ENCODE measurements at places on chromosomes 16 and 17.

DNA sequence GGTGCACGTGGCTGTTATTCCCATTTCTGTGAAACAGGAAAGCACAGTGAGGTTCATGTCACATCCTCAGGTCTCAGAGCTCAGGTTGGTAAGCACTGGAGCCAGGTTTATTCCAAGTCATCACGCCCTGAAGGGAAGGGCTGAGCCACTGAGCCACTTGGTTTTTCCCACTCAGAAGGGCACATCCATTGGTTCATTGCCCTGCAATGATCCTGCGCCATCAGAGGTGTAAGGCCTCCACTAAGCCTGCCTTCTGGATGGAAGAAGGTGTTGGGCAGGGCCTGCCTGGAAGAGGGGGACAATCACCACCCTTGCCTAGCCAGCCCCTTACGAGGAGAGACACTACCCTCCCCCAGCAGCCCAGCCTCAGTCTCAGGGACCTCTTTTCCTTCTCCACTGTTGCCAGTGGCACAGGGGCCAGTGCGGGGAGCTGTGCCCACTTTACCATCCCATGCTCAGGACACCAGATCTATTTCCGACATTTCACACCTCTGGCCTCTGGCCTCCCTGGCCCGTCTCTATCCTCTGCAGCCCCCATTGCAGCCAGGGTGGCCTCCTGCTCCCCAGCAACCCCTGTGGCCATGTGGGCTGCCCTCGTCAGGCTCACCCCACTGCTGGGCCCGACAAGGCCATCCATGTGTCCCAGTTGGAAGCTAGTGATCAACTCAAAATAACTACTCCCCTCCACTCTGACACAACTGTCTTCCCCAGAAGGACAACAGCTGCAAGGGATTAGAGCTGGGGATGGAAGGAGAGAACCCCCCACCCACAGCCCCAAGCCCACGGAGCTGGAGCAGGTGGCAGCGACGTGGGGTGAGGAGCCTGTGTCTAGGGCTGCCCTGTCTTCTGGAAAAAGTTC lies 29.9 kb downstream of the CFAP20 start:
- DNase-seq = no peak

DNA sequence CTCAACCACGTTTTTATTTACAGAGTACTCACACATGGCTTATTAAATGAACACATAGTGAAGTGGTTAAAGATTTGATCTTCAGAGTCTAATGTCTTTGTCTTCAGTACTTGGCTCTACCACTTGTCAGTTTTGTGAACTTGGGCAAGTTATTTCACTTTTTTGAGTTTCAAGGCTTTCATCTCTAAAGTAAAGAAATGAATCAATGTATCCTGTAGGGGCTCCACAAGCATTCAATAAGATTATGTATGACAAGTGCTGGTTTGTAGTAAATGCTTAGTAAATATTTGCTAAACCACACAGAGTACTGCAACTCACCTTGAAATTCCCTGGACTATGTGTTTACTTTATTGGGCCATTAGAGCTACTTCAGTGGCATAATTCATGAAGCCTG lies 446.0 kb upstream of the GOT2 start:
- no peak for DNase-seq

DNA sequence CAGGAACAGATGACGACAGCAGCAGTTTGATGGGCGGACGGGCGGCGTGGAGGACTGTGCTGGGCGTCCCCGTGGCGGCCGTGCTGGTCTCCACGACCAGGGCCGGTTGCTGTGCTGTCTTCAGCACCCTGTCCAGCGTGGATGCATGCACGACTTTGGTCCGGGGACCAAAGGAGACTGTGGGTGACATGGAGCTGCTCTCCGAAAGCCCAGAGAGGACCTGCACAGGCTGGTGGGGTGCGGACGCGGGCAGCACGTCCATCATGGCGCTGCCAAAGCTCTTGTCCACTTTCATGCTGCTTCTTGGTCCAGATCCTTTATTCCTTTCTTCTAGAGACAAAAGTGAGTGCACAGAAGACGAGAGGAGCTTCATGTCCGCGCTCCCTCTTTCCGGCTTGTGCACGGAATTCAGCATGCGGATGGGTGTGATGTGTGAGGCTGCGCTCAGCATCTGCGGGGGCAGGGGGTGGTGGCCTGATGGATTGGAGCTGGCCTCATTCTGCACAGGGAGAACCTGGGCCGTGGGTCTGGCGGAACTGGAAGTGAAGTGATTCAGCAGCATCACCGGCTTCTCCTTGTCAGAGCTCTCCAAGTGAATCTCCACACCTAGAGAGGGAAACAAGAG lies 20.3 kb downstream of the MAP1LC3B start:
- no peak for DNase-seq

- DNase-seq = no peak
Measured at GRCh38 chr16:11734025-11734652, 8.5 kb downstream of the TXNDC11 start.

GRCh38 chr16:9090101-9090959 lies 1.1 kb upstream of the HAPSTR1 start:
- peak; percentile 68 for DNase-seq

GRCh38 chr17:901191-901950 lies 78.2 kb downstream of the NXN start:
- DNase-seq = peak; percentile 56

DNA sequence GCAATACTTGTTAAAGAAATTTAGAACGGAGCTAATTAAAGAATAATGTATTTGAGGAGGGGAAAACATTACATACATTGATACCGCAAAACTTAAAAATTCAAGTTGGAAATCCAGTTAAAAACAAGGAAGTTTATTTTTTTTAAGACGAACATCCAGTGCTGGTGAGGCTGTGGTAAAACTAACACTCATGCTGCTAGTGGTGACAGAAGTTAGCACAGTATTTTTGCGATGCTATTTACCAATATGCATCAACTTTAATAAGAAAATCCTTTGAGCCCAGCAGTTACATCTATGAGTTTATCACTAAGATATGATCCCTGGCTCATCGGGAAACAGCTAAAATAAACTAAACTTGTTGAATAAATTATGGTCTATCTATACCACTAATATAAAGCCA lies 31.7 kb downstream of the GSPT1 start:
- DNase-seq = no peak

- no peak for DNase-seq
Measured at GRCh38 chr16:5438591-5438990, 341.0 kb upstream of the EEF2KMT start.

DNA sequence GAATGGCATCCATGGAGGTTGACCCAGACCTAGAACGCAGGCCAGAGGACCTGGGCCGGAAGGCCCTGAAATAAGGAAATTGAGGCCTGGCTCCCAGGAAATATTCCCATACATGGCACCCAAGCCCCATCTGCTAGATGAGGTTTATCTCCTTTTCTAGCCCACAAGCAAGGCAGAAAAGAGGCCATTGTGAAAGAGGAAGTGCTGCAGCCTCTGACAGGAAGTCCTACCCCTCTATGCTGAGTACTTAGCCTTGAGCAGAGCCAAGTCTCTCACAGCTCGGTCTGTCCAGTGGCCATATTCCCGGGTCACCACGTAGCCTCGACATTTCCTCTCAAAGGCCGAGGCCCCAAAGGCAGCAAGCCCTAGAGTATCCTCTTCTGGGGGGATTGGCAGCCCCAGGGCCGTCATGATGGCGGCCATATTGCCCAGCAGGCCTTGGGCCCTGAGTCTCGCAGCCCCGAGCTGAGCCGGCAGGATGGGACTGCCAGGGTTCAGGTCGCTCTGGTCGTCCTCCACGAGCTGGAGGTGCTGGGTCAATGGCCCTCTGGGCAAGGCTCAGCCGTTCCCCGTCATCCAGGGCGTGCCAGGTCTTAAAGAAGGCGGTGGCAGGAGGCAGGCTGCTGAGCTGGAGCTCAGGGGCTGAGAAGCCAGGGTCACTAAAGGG lies 7.8 kb downstream of the CTF1 start:
- DNase-seq = no peak

DNA sequence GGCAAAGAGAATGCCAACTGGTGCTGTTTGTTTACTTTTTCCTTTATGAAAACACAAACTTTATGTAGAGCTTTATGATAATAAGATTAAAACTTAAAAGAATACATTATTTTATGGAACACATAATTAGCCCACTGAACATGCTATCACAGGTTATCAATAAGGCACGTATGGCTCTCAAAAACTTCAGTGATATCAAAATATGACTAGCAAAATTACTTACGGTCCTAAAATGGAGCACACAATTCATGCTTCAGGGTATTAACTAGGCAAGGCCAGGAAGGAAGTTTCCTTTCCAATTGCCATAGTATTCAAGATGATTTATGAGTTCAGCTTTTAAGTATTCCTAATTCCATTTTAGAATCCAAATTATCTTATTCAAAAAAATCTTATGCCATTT lies 3.6 kb downstream of the RNF43 start:
- no peak for DNase-seq

- DNase-seq = peak; percentile 84
Measured at GRCh38 chr17:77323413-77324171, 182.8 kb downstream of the SEC14L1 start.

- DNase-seq = no peak
Measured at GRCh38 chr17:32288615-32289014, 23.0 kb downstream of the RHBDL3 start.

DNA sequence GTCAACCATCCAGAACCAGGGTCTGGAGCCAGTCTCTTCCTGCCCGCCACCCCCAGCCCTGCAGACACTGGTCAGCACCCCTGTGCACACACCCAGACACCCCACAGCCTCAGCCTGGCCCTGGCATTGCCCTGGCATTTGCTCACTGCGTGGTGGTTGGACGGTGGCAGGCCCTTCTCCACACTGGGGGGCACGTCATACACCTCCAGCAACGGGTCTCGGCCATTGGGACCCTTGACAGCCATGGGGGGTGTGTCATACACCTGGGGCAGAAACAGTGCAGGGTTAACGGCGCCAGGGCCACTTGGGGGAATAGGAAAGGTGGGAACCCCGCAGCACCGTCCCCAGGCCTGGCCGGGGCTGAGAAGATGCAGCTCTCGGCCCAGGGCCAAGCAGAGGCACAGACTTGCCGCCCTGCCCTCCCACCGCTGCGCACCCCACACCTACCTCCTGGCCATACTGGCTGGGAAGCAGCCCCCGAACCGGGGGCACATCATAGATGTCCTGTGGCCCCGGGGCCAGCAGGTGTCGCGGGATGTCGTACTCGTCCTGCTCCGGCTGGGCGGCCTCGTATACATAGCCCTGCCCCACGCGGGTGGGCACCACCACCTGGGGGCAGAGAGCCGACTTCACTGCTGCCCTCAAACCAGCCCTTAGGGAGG lies 14.6 kb downstream of the BCAR1 start:
- DNase-seq = peak; percentile 46

DNA sequence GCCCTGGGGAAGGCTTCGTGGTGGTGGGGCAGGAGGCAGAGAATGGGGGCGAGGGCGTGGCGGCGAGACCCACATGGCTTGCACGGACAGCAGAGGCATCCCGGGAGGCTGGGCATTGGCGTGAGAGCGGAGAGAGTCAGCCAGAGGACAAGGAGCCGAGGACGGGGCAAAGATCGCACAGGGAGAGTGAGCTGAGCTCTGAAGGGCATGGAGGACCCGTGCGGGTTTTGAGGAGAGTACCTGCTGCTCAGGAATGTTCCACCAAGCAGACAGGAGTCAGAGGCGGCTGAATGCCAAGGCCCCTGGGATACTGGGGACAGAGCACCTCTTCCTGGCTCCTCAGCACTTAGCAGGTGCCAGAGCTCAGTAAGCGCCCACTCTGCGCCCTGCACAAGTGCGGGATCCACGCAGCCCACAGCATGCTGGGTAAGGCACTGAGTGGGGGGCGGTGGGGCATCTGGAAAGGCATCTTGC lies 47.8 kb downstream of the ARHGAP27 start:
- DNase-seq = no peak

DNA sequence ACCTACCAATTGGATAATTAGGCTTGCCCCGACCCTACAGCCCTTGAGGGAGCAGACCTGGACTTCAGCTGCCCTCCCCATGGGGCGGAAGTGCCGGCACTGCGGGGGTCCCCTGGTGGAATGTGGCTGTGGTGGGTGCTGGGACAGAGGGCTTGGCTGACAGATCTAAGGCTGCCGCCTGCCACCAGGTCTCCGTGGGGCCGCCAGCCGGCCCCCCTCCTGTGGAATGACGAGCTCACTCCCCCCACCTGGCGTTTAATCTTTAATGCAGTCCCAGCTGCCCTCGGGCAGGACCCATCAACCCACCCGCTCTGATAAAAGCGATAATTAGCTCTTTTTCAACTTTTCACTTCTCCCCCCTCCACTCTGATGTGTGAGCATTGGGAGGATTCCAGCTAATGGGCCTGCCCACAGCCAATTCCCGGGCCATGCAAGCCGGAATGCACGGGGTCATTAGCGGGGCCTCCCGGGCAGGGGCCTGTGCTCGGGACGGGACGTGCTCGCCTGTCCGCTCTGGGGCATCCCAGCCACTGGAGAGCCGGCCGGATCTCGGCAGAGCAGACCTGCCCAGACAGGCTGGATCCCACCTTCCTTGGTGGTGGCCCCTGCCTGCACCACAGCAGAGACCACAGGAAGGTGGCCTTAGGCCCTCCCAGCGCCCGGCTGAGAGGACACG lies 28.3 kb upstream of the GOSR2 start:
- DNase-seq = no peak

GRCh38 chr17:41334385-41335305 lies 16.0 kb downstream of the KRT33A start:
- DNase-seq = no peak

DNA sequence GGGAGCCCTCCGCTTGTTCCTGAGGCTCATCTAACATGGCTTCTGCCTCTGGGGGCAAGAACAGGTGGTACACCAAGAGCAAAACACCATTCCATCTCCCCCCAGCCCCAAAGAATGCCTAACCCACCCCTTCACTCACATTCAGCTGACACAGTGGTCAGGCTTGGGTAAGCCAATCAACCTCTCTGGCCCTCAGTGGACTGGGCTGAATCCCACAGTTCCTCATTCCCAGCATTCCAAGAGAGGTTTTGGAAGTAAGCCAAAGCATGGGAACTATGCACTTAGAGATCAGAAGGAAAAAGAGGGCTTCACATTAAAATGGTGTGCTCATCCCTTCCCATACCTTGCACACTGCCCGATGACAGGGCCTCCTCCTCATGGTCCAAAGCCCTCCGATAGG lies 7.8 kb downstream of the PIGS start:
- DNase-seq = no peak

DNA sequence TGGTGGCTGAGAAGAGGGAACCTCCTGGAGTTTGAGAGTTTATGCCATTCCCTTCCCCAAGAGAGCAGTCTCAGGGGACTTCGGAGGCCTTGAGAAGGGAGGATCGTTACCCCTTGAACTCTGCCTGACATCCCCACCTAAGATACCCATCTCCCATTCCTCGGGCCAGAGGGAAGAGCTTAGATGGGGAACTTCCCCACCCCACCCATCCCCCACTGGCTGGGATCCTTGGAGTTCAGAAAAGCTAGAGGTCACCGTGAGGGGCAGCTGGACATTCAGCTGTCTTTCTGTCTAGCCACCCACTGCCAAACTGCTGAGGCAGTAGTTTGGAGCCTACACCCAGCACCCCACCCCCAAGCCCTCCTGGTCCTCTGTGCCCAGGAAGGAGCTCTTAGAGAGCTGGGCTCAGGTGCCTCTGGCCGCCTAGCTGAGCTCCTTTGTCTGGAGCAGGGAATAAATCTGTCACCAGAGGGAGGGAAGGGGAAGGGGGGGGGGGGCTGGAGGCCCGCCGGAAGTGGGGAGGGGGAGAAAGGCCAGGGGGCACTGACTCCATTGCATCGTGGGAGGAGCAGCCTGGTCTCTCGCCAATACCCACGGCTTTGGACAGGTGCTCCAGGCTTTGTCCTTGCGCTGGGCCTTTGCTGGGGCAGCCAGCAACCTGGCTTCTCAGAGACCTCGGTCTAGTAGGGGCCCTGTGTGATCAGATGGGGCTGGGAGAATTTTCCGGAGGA lies 1.0 kb downstream of the HSD11B2 start:
- peak; percentile 42 for DNase-seq

All from ovary (tissue), 10 donors.